ENCODE measurements at places on chromosomes 16 and 17.
A peak's percentile ranks its signal among the peaks of the same experiment; 100 is the strongest.

- DNase-seq = no peak
Observed at GRCh38 chr16:66553223-66553622, 847 bp downstream of the CKLF start.

- no peak for DNase-seq
Observed at GRCh38 chr16:10569621-10570020, 10.8 kb downstream of the EMP2 start.

DNA sequence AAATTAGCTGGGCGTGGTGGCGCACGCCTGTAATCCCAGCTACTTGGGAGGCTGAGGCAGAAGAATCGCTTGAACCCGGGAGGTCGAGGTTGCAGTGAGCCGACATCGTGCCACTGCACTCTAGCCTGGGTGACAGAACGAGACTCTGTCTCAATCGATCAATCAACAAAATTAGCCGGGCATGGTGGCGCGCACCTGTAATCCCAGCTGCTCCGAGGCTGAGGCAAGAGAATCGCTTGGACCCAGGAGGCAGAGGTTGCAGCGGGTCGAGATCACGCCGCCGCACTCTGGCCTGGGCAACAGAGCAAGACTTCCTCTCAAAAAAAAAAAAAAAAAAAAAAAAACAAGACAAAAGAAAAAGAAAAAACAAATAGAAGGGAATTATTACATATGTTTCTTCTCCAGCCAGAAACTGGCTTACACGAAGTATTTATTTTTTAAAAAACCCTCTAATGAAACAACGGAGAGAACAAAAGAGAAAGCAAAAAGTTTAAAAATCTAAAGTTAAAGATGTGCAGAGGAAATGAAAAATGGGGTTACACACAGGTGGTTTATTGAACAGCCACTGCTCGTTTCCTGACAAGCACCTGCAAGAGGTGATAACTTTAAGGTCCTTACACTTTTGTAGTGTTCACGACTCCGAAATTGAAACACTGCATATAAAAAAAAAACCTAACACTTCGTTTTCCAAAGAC, 1.4 kb downstream of the SYNRG start:
- DNase-seq = peak; percentile 74

- DNase-seq = peak; percentile 36
Observed at GRCh38 chr17:35073183-35073790, 9.8 kb upstream of the RFFL start.

DNA sequence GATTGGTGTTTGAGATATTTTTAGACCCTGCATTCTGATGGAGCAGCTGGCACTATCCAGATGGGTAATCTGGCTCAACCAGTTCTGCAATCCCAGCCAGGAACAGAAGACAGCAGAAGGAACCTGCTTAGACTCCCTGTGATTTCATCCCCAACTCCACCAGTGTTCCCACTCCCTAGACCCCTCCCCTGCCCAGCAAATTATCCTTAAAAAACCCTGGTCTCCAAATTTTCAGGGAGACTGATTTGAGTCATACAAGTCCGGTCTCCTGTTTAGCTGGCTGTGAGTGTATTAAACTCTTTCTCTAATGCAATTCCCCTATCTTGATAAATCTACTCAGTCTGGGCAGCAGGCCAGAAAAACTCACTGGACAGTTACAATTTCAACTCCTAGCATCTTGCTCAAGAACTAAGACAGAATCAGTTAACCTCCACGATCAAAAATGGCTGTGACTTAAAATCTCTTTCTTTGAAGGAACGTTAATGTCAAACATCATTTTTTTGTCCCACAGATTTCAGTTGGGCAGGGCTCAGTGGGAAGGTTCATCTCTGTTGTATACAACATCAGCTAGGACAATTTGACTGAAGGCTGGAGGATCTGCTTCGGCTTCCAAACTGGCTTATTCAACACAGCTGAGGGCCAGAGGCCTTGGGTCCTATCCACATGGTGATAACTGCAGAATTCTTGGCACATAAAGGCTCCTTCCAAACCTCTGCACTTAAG, 4.9 kb upstream of the RBL2 start:
- no peak for DNase-seq

GRCh38 chr17:48499248-48499647, 31.6 kb downstream of the HOXB1 start:
- no peak for DNase-seq

GRCh38 chr17:81200695-81201580, 21.8 kb downstream of the CEP131 start:
- DNase-seq = peak; percentile 64

DNA sequence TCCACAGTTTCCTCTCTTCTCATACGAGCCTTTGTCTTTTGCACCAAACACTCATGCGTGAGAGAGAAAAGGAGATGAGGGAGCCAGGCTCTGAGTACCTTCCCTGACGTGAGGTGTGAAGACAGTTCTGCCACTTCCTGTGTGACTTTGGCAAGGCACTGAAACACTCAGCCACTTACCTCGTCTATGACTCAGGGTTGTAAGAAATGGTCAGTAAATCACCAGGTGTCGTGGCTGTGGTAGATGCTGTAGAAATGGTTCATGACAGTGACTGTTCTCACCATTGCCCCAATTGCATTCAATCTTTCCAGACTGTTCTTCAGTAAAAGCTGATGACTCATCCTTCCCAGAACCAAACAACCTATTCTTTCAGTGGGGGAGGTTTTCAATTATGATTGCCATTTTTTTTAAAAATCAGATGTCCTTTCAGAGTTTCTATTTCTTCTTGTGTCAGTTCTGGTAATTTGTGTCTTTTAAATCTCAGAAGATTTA, 49.2 kb upstream of the CBFA2T3 start:
- DNase-seq = peak; percentile 85

- no peak for DNase-seq
Observed at GRCh38 chr16:6363896-6364607, 968.6 kb upstream of the RBFOX1 start.

GRCh38 chr17:35795007-35795870, at the start of gene MMP28:
Gene MMP28 (minus strand): TSS chr17:35795641. CDS start chr17:35795377, 264 bp downstream.
- peak; percentile 7 for DNase-seq

- no peak for DNase-seq
Observed at GRCh38 chr16:518858-519257, 8.7 kb upstream of the CAPN15 start.

GRCh38 chr17:6683730-6684459, 29.3 kb downstream of the SLC13A5 start:
- no peak for DNase-seq

- DNase-seq = no peak
Observed at GRCh38 chr16:16915771-16916170, 536.8 kb downstream of the NPIPA7 start.

DNA sequence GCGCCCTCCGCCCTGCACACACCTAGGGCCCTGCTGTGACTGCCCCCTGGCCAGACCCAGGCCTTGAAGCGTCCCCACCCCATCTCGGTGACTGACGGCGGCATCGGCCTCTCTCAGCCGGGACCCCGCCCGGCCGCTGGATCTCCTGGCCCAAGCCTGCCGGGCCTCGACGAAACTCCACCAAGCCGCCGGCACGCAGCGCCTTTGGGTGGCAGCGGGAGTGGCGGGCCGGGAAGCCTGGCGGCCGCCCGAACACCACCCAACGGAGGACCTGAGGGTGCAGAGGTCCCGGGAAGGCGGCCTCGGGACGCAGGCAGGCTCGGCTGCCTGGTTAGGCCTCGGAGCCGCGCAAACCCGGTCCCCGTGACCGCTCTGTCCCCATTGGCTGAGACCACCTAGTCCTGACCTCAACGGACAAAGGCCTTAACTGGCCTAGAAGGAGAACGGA, 12.0 kb upstream of the TMEM97 start:
- no peak for DNase-seq

- peak; percentile 16 for DNase-seq
Observed at GRCh38 chr16:2341456-2342447, 1.2 kb upstream of the ABCA3 start.

DNA sequence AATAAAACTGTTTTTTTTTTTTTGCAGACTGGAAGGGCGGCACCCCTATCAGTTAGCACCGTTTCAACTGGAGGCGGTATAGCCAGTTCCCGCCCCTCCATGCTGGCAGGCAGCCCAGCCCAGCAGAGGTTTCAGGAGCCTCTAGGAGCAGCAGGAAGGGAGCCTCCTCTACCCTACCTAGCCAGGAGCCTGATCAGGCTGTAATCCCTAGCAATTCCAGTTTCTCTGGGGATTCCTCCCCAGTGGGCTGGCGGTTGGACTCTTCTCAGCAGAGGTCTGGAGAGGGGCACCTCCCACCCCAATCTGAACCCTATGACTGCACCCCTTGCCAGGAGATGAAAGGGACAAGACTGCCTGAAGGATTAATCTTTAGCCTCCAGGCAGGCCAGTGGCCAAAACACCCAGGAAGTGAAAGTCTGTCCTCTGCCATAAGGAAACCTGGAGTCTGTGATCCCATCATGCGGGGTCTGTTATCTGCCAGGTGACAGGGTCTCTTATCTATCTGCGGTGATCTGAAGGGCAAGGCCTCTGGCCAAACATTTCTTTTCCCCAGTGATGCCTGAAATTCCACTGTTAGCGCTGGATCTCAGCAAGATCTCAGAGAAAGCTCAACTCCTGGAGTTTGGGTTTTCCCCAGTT, 4.9 kb upstream of the CDH1 start:
- no peak for DNase-seq

DNA sequence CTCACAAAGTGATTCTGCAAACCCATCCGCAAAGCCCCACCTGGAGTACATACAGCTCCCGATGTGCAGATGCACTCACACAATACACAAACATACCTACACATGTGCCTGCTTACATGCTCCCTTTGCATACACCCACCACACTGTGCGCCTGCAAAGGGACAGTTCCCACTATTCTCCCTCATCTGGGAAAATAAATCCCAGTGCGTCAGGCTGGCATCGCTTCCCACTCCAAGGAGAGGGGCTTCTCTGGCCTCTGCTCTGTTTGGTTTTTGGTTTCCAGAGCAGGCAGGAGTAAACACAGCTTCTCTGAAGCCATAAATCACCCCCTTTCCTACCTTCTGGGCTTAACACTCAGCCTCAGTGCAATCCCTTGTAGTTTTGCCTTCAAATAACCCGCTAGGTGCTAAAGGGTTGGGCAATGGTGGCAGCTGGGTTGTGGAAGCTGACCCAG, 14.7 kb downstream of the HOXB4 start:
- no peak for DNase-seq

GRCh38 chr16:29825145-29826044, 5.1 kb downstream of the MVP start:
- peak; percentile 77 for DNase-seq

- no peak for DNase-seq
Observed at GRCh38 chr16:83994087-83994486, 26.0 kb downstream of the NECAB2 start.

DNA sequence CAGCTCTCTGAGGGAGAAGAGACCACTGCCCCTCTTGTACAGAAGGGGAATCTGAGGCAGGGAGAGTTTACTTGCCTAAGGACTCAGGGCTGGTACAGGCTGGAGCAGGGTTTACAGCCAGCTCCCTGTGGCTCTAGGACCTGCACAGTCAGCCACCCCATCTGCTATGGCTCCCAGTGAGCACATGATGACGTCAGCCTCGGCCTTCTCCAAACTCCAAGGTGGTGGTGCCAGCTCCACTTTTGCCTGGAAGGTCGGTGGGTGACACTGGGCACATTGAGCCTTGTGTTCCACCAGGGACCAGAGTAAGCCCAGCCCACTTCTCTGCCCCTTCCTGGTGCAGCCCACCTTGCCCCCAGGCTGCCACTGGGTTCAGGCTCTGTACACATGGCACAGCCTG, 202.2 kb downstream of the ENGASE start:
- DNase-seq = no peak

GRCh38 chr17:69717819-69718218, 303.3 kb downstream of the MAP2K6 start:
- no peak for DNase-seq

GRCh38 chr16:11030990-11031510, 86.7 kb downstream of the CLEC16A start:
- no peak for DNase-seq

GRCh38 chr16:78306361-78306760, 206.9 kb downstream of the WWOX start:
- DNase-seq = no peak

GRCh38 chr16:5058476-5058875, 7.3 kb downstream of the C16orf89 start:
- DNase-seq = no peak

DNA sequence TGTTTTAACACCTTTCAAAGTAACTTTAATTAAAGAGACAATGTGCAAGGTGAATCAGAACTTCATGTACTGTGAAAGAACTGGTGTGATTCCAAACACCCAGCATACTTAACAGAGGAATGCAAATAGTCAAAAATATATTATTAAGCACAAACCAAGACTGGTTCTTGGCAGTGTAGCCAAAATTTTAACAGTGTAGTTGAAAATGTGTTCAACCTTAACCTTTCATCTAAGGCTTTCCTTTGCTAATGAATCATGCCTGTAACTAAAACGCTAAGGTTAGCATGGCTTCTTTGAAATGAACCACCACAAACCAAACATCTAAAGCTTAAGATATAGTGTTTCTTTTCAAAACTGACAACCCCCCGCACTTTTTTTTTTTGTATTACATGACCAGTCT, 146.3 kb upstream of the AXIN2 start:
- DNase-seq = no peak

GRCh38 chr17:1724351-1724868, at the start of gene WDR81:
Gene WDR81 (plus strand): TSS chr17:1724704. CDS start chr17:1724960, 256 bp downstream.
- peak; percentile 95 for DNase-seq

- DNase-seq = no peak
Observed at GRCh38 chr17:9242497-9242881, 221.2 kb downstream of the NTN1 start.

DNA sequence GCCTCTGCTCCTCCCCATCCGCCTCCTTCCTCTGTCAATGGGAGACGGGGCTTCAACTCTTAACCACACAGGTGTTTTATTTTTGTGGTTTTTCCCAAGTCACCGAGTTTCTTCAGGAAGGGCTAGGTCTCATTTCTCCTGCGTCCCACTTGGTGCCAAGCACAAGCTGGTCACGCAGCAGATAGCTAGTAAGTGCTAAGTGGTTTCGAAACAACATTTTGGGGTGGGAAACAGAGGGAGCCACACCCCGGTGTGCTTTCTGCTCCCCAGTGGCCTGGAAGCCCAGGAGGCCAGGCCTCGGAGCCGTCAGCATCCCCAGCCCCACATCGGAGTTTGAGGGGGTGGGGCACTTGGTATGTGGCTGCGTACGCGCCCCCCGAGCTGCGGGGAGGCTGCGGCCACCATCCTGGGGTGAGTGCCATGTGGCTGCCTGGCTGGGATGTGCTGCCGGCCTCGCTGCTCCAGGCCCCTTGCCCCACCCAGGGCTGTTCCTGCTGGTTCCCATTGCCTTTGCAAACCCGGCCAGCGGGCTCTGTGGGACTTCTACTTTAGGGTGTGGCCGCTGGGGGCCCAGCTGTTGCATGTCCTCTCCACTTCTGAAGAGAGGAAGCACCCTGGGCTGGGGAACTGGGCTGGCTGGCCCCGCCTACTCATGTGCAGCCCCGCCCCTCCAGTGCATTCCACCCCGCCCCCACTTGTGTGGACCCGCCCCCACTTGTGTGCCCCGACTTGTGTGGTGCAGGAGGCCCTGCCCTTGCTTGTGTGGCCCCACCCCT, 55.6 kb downstream of the BAIAP2 start:
- DNase-seq = peak; percentile 25

GRCh38 chr16:56267888-56268287, 76.6 kb downstream of the GNAO1 start:
- no peak for DNase-seq

- no peak for DNase-seq
Observed at GRCh38 chr17:73706858-73707257, 62.6 kb upstream of the SDK2 start.
